Left kidney (tissue), 8 donors: ENCODE measurements at places on chromosomes 7 and 10. TPM values are rescaled to one million over a fixed set of nuclear protein-coding genes. Genes with fewer than 3 reads are reported as not detected.

DNA sequence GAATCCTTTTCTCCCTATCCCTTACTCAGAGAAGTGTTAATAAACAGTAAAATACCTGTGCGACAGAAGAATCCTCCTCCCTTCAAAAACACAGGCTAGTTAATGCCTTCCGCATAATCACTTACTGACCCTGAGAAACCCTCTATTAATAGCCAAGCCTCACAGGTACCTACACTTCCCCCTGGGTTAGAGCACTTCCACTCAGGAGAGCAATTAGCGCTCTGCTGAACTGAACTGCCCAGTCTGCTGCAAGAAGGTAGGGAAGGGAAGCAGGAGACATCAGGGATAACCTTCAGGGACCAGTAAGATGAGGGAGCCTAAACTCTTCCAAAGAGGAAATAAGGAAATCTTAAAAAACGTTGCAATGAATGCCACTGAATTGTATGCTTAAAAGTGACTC is 39.6 kb downstream of the KIAA1549 start:
- DNase-seq: no peak

LRRC4 gene
- 5.8 TPM for polyA plus RNA-seq

ADCY1 gene
- 3.1 TPM for polyA plus RNA-seq

GRCh38 chr10:99996671-99997648 is 12.8 kb downstream of the DNMBP start:
- DNase-seq: no peak

GRCh38 chr7:134696261-134696660 is 49.6 kb downstream of the BPGM start:
- DNase-seq: no peak

GRCh38 chr7:70040970-70041766 is 442.9 kb downstream of the AUTS2 start:
- DNase-seq: no peak

DNA sequence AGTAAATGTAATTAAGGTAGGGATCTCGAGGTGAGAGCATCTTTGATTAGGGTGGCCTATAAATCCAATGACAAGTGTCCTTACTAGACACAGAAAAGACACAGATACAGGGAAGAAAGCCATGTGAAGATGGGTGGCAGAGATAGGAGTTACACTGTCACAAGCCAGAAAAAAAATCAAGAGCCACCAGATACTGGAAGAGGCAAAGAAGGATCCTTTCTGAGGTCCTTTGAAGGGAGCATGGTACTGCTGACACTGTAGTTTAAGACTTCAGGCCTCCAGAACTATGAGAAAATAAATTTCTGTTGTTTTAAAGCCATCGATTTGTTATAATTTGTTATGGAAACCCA is 56.6 kb downstream of the MKLN1 start:
- DNase-seq: no peak

DNA sequence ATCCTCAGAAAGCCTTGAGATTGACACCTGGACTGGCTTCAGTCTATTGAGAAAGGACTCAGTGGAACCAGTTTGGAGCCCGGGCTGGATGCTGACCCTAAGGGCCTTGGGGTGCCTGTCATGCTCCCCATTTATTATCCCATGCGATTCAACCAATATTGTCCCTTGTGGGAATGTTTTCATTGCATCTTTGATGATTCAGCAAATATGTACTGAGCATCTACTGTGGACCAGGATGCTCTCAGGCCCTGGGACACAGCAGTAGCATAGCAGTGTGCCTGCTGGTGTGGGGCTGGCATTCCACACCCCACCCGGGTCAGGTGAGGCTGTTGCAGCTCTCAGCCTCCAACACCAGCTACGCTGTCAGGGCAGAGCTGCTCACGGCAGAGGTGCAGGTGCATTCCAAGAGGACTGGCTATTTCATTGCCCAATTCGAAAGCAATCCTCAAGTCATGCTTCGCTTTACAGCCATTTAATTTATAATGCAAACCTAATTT is 586.0 kb downstream of the TCERG1L start:
- no peak for DNase-seq

GRCh38 chr10:130687566-130687965 is 551.4 kb downstream of the GLRX3 start:
- no peak for DNase-seq

GRCh38 chr10:100993986-100994708 is 5.5 kb upstream of the LZTS2 start:
- no peak for DNase-seq

GRCh38 chr7:23462846-23463245 is 7.4 kb downstream of the IGF2BP3 start:
- no peak for DNase-seq

GRCh38 chr10:132198381-132199181 is 11.8 kb downstream of the DPYSL4 start:
- no peak for DNase-seq

LRRC18 gene
- polyA plus RNA-seq: 0.20 TPM

HMX2 gene
- polyA plus RNA-seq: 0.75 TPM

GRCh38 chr7:26305090-26305868 is 13.6 kb downstream of the SNX10 start:
- DNase-seq: no peak

NEUROG3 gene
- not detected for polyA plus RNA-seq

GRCh38 chr7:27123477-27124053 is 7.0 kb downstream of the HOXA4 start:
- no peak for DNase-seq

DNA sequence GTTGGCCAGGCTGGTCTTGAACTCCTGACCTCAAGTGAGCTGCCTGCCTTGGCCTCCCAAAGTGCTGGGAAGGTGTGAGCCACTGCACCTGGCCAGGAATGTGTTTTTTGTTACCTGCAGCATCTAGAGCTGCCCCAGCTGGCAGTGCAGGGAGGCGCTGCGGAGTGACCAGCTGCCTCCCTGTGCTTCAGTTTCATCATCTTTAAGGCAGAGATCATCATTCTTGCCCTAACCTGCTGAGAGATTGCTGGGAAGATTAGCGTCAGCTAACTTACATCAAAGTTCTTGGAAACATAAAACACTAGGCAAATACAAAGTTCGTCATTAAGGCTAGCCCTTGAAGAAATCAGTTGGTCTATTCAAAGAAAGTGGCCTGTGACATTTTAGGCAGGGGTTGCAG is 2.3 kb downstream of the ZNF282 start:
- DNase-seq: no peak

NPS gene
- polyA plus RNA-seq: not detected

DNA sequence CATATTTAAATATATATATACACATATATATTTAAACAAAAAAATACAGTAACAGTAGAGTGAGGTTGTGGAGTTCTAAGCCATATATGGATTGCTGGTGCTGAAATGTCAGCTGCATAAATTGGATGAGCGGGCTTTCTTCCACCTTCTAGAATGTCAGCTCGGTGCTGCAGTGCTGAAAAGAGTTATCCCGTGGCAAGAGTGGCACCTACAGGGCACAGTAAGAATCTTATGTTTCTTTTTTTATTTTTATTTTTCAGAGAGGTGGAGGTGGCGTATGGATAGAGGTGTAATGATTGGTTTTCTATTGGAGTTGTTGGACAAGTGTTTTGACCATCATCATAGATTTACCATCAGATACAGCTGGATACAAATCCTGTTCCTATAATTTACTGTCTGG is 86.2 kb upstream of the DYNC1I1 start:
- DNase-seq: peak; percentile 60

DNA sequence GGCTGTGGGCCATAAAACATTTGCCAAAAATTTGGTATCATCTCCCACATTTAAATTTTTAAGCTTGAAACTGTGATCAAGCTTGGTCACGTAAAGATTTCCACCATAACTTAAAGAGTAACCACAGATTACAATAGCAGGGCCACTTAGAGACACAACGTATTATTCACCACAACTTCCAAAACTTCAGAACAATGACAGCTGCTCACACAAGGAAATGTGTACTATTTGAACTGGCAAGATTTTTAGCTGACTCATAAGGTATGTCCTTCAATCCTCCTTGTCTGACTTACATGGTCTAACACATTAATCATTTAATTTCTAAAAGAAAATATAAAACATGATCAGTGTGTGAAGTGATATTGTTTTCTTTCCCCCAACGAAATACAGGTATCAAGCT is 234.5 kb downstream of the PARD3 start:
- no peak for DNase-seq

DNA sequence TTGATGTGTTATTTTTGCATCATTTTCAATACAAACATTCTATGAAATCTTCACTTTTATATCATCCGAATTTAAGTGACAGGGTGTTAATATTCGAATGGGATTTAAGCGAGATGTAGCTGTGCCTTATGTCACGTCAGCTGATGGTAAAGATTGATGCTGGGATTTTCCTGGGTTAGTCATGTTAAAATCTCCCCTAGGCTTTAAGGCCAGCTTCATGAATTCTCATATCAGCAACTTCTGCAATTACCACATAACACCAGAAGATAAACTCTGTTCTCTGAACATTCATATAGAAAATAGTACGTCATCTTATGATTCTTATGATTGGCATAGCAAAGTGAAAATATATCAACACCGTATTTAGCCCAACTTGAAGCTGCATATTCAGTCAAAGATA is 669.2 kb downstream of the PCDH15 start:
- DNase-seq: no peak

DNA sequence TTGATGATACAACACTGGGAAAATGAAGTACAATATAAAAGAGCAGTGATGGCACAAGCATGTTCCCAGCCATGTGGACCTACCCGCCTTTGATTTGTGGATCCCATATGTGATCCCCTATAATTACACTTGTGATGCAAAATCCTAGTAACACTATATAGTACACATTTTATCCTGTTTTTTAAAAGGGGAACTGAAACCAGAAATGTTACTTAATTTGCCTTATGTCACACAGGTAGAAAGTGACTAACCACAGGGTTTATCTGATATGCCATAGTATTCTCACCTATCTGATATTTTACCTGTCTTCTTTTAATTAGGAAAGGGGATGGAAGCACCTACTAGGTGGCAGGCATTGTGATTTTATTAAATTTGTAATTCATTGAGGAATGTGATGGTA is 35.0 kb downstream of the ARMC3 start:
- DNase-seq: no peak

DNA sequence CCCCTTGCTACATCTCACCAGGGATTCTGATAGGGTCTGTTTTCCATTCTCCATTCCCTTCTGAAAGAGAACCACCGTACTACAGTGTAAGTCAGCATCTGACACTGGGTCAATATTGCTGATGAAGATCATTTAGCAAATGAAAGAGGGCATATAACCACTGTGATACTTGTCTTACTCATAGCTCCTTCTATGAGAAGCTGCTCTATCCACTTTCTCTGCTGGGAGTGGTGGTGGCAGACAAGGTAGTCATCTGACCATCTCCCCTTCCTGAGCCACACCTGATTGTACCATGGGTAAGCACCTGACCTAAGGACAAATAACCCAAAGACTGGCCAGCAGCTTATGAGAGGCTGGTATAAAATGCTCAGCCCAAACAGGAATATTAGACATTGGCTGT is 220.4 kb downstream of the DOCK4 start:
- no peak for DNase-seq

GRCh38 chr7:2528481-2529095 is 9.0 kb downstream of the LFNG start:
- DNase-seq: no peak

FAM131B gene
- polyA plus RNA-seq: 2.1 TPM
